Fibroblast of villous mesenchyme (primary cell): ENCODE measurements at places on chromosomes 16 and 17. TPM values are rescaled to one million over a fixed set of nuclear protein-coding genes. Genes with fewer than 3 reads are reported as not detected.

- no peak for DNase-seq
Measured at GRCh38 chr16:25575363-25575762, 116.4 kb upstream of the HS3ST4 start.

The GAST gene
- not detected in 2 replicates for total RNA-seq

DNA sequence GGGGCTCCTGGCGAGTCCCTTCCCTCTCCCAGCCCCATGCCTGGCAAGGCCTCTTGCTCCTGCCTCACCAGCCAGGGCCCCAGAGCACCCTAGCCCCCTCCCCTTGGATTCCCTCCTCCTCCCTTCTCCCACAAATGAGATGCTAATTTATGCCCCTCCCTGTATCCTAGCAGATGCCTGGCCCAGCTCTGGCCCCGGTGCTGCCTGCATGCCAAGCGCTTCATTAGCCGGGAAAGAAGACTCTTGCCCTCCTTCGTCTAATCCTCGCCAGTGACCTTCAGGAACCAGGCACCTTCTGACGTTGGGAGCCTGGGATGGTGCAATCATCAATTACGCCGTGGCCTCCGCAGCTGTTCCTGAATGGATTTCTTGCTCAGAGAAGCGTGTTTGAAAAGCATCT lies 127.8 kb downstream of the SDK2 start:
- no peak for DNase-seq

GRCh38 chr17:75996665-75997590 lies 3.7 kb upstream of the CDK3 start:
- peak; percentile 58 for DNase-seq

GRCh38 chr16:12868169-12868568 lies 33.2 kb upstream of the SHISA9 start:
- DNase-seq = no peak
